Stimulated activated CD4-positive, alpha-beta T cell treated with anti-CD3 and anti-CD28 coated beads, Interleukin-4, amount 100 ng/mL, for 4 hours (primary cell): ENCODE measurements at places on chromosomes 3 and 15.
A peak's percentile ranks its signal among the peaks of the same experiment; 100 is the strongest.

DNA sequence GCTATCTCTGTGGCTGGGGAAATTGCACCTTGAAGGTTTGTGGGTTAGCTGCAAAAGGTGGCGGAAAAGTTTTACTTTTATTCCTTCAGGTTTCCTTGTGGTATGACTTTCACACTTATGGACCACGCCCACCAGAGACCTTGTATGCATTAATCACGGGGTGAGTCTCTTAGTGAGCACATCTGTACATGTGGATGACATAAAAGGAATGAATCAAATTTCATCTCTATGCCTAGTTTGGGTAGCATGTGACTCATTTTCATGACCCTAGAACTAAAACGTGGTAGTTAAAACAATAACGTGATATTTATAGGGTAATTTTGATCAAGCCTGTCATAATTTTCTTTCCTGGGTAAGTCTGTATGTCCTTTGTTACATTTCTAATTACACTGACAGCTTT lies 141.7 kb downstream of the PDCD6IP start:
- DNase-seq = no peak

DNA sequence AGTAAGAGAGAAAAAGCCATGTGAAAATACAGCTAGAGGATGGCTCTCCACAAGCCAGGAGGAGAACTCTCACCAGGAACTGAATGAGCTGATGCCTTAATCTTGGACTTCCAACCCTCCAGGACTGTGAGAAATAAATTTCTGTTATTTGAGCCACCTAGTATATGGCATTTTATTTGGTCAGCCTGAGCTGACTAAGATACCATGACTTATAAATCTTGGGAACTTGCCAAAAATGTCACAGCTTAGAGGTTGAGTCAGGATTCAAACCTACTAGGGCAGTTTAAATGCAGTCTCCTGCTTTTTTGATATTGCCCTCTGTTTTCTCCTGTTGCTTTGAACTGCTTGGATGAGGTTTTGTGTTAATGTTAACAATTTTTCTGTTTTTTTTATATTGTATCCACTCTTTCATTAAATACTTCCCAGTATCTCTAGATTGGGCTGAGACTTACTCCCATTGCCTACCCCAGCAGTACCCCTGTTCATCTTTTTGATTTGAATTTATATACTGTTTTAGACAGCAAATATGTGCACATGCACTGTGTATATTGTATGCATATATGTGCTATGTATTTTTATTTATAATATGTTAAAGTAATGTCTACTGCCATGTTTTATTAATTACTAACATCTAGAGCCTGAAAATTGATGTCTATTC lies 1223.2 kb downstream of the OTOL1 start:
- DNase-seq = no peak

DNA sequence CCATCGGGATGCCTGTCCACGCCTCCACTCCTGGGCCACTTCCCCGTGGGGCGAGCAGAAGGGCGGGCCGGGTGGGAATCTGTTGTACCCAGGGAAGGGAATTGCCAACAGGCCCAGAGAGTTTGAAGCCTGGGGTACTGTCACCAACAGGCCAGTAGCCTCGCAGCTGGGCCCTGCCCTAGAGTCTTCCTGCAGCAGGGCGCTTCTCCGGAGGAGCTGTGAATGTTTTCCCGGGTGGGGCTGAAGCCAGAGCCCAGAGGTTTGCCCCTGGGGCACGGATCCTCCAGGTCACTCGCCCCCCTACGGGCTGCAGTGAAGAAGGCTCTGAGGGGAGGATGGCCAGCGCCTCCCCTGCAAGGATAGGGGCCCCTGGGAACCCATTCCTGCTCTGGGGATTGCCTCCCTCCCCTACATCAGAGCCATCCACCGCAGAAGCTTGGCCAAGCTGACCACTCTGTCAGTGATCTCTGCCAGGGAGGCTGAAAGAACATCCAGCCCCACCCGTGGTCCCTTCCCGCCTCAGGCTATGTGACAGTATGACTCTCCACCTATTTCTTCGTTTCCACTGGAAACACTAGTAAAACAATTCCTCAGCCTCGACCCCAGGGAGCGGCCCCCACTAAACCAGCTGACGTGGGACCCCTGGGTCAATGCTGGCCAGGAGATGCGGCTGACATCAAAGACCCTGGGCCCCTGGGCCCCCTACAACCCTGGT lies 16.8 kb downstream of the CIDEC start:
- DNase-seq = no peak

DNA sequence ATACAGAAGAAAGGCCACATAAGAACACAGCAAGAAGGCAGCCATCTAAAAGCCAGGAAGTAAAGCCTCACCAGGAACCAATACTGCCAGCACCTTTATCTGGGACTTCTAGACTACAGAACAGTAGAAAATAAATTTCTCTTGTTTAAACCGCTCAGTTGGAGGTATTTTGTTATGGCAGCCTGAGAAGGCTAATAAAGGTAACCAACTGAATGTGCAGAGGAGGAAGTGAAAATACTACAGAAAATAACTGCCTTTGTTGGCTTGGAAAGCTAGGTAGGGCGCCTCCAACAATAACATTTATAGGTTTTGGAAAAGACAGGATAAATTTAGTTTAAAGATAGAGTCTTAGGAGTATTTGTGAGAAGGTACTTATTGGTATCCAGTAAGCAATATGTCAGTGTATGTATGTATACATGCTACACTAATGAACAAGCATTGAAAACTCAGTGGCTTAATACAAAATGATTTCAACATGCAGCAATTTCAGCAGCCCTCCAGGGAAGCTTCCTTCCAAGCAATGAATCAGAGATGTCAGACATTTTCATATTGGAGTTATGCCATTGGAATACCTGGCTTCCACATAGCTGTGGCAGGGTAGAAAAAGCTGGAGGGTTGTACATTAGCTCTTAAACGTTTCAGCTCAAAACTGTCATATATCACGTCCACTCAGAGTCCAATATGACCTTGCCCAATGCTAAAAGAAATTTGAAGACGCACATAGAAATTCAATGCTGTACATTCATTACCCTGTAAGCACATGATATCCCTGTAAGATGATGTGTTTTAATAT lies 48.9 kb downstream of the ZBBX start:
- no peak for DNase-seq

- DNase-seq = no peak
Measured at GRCh38 chr3:114939920-114940319, 207.2 kb downstream of the ZBTB20 start.

GRCh38 chr3:148367756-148368155 lies 329.9 kb upstream of the AGTR1 start:
- DNase-seq = no peak

DNA sequence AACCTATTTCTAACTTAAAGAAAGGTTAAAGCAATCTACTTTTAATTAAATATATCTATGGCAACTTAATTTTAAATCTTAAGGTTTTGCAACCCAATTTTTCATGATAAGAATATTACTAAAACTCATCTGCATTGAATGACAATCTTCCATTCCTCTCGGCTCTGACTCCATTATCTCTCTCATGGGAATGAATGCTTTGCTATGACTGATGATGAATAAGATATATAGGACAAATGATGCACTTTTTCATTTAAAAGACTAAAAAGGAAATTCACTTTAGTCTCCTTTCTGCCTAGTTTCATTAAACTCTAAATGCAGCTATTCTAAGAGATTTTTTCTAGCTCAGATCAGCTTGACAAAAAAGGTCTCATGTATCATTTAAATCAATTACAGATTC lies 68.7 kb downstream of the GBE1 start:
- no peak for DNase-seq

GRCh38 chr3:107209302-107209990 lies 167.8 kb upstream of the CCDC54 start:
- no peak for DNase-seq

GRCh38 chr3:88462230-88462629 lies 312.5 kb downstream of the C3orf38 start:
- no peak for DNase-seq

DNA sequence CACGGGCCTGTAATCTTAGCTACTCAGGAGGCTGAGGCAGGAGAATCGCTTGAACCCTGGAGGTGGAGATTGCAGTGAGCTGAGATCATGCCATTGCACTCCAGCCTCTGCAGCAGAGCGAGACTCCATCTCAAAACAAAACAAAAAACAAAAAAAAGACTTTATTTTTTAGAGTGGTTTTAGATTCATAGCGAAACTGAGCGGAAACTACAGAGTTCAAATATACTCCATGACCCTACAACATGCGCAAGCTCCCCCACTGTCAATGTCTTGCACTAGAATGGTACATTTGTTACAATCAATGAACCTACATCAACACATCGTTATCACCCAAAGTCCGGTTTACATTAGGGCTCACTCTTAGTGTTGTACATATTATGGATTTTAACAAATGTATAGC lies 2.2 kb upstream of the CRTAP start:
- no peak for DNase-seq

GRCh38 chr3:29515451-29515850 lies 234.6 kb downstream of the RBMS3 start:
- no peak for DNase-seq

GRCh38 chr3:48232232-48232631 lies 8.7 kb upstream of the ZNF589 start:
- no peak for DNase-seq

GRCh38 chr3:9175421-9175820 lies 74.0 kb downstream of the SRGAP3 start:
- DNase-seq = no peak

- no peak for DNase-seq
Measured at GRCh38 chr3:137105277-137105977, 147.6 kb downstream of the IL20RB start.

DNA sequence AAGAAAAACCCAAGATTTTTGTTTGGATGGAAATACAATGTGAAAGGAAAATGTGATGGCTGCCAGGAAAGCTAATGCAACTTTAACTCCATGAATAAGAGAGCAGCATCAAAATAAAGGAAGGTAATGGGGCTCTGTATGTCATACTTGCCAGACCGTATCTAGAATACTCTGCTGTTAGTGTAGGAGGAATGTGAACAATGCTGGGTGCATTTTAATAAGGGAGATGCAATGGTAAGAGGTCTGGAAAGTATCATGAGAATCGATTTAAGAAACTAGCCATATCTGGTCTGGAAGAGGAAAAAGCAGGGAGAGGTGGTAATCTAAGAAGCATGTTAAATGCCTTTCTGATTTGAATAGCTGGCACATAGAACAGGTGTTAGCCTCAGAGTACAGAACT lies 239.6 kb downstream of the GBE1 start:
- no peak for DNase-seq

DNA sequence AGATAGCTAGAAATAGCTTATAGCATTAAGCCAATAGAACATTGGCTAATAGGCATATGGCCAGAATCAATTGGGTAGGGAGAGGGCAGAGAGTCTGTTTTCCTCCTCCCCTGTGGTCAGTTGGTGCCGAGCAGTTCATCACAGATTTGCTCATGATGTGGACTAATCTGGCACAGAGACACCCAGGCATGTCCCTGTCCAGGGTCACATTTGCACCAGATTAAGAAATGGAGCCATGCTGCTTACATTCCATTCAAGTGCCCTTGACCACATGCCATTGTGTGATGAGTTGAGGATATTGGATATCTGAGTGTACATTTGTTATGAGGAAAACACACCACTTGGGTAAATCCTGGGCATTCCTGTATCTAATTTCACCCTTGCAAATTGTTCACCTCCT lies 53.4 kb downstream of the USP13 start:
- DNase-seq = no peak

GRCh38 chr3:127084401-127084990 lies 101.6 kb downstream of the PLXNA1 start:
- no peak for DNase-seq

DNA sequence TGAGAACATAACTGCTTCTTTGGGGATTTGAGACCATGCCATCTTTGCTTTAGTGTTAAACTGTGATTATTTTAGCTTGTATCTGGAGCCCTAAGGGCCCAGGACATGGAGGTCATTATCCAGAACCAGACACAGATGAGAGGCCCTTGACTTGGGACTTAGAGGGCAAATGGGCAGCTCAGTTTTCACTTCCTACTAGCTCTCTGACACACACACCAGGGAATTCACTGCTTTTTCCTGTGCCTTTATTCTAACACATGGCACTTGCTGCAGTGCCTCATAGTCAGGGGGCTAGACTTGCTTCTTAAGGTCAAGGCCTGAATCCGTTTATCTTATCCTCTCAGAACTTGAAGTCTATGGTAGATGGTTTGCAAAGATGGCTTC lies 33.3 kb downstream of the AMOTL2 start:
- DNase-seq = no peak

DNA sequence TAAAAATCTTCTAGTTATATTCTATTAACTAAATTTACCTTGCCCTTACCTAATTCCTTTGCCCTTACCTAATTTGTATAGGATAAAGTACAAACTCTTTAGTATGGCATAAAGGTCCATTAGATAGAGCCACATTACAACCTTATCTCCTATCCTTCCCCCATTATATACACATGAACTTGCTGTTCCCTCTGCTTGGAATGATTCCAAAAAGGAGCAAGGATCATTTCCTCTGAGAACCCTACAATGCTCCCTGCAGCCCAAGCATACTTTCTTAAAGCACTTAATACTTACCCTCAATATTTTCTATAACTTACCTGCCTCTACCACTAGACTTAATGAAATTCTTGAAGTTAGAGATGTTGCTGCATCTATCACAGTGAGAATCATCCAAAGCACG lies 118.9 kb upstream of the CCDC54 start:
- DNase-seq = no peak

- no peak for DNase-seq
Measured at GRCh38 chr3:31092748-31093589, 198.5 kb upstream of the GADL1 start.

DNA sequence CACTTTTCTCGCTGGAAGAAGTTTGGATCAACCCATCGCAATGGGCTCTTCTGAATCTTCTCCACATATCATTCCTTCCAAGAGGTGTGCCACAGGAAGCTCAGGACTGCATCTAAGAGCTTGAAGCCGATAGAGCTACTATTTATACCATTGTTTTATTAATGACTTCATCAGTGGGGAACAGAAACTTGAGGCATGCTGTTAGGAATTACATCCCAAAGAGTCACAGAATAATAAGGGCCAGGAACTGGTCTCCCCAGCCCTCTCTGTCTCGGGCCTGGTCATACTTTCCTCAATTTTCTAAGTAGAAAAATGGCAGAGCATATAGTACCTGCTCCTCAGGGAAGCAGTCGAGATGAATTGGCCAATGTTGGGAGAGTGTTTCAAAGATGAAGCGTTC lies 16.9 kb upstream of the C15orf61 start:
- DNase-seq = no peak

DNA sequence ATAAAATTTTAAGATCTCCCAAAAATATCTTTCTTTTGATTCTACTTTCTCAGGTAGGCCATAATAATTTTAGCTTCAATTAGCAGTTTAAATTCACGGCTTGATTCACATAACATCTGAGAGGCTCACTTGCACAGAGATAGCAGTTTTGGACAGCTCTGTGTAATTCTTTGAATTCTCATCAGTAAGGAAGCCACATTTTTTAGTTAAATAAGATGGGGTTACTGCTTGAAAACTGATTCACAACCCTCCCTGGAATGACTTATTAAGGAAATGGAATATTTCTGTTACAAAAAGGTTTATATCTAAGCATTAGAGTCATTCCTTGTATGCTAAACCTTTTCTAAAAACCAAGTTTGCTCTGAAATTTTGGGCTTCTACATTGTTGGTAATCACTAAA lies 212.7 kb downstream of the ALCAM start:
- DNase-seq = no peak

GRCh38 chr3:193095366-193095765 lies 145.7 kb upstream of the PLAAT1 start:
- no peak for DNase-seq

GRCh38 chr3:169966951-169967915 lies 626 bp downstream of the SEC62 start:
- DNase-seq = peak; percentile 23

GRCh38 chr3:47542471-47543173 lies 29.1 kb upstream of the ELP6 start:
- no peak for DNase-seq

GRCh38 chr3:13265016-13265415 lies 155.1 kb downstream of the NUP210 start:
- no peak for DNase-seq

- no peak for DNase-seq
Measured at GRCh38 chr3:116093374-116093773, 351.9 kb downstream of the LSAMP start.
